Stimulated activated CD4-positive, alpha-beta T cell treated with anti-CD3 and anti-CD28 coated beads, Interleukin-1b, Interleukin-23, amount 100 ng/mL, for 1 hour (primary cell): ENCODE measurements at places on chromosomes 3 and 15.

GRCh38 chr3:37075955-37076354 lies 82.6 kb downstream of the MLH1 start:
- DNase-seq, result no peak

GRCh38 chr15:55834331-55834730 lies 91.4 kb upstream of the PRTG start:
- no peak for DNase-seq

DNA sequence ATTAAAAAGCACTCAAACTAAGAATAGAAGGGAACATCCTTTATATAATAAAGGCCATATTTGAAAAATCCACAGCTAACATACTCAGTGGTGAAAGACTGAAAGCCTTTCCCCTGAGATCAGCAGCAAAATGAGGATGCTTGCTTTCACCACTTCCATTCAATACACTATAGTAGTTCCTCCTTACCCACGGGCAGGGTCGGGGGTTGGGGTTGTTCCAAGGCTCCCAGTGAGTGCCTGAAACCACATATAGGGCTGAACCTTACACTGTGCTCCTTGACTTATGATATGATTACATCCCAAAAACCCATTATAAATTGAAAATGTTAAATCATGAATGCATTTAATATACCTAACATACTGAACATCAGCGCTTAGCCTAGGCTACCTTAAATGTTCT lies 37.7 kb downstream of the ALDH1L1 start:
- DNase-seq, result no peak

DNA sequence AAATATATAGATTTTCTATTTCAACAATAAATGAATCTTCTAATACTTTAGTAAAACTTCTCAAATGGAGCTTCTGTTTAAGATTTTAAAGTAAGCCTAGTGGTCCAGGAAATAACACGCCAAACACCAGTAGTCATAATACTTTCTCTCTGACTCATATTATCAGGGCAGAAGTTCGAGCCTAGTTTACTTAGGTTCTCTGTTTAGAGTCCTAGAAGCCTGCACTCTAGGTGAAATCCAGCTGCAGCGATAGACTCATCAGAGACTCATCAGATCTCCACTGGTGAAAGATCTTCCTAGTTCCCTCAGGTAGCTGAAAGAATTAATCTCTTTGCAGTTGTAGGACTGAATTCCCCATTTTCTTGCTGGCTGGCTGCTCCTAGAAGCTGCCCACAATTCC lies 552.5 kb upstream of the ROBO2 start:
- DNase-seq, result no peak

DNA sequence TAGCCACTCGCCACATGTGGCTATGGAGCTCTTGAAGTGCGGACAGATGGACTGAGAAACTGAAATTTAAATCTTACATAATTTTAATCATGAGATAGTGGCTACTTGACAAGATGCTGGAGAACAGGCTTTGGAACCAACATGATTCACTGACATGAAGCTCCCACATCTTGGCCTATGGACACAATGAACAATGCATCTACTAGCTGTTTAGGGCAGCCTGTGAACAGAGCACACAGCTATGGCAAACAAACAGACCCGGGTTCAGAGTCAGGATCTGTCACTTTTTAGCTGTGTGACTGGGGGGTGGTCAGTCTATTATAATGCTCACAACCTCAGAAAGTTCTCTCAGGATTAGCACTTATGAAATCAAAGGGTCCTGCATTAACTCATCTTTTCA lies 616.6 kb downstream of the MAGI1 start:
- DNase-seq, result no peak

GRCh38 chr3:187051724-187052366 lies 87.5 kb downstream of the RPL39L start:
- no peak for DNase-seq

DNA sequence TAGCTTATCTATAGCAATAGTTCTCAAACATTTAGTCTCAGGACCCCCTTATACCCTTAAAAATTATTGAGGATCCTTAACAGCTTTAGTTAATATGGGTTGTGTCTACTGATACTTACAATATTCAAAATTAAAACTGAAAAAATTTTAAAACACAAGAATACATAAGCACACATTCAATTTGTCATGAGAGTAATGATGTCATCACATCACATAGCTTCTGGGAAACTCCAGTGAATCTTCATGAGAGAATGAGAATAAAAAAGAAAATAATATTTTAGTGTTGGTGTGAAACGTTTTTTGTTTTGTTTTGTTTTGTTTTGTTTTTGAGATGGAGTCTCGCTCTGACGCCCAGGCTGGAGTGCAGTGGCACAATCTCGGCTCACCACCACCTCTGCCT lies 25.2 kb upstream of the ACP3 start:
- no peak for DNase-seq

DNA sequence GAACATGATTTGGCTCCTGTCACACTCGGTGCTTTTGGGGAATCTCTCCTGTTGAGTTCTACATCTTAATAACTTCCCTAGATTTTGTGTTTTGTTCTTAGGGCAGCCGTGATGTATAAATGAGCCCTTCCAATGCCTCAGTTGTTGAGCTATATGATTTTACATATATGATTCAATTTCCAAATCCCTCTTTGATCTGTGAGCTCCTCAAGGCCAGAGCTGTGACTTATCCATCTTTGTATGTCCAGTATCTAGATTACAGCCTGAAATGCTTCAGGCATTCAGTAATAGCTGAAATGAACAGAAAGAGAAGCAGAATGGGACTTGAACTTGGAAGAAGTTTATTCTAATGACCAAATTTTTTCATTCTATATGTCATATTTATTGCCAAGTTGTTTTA lies 26.6 kb downstream of the CGGBP1 start:
- DNase-seq, result no peak

DNA sequence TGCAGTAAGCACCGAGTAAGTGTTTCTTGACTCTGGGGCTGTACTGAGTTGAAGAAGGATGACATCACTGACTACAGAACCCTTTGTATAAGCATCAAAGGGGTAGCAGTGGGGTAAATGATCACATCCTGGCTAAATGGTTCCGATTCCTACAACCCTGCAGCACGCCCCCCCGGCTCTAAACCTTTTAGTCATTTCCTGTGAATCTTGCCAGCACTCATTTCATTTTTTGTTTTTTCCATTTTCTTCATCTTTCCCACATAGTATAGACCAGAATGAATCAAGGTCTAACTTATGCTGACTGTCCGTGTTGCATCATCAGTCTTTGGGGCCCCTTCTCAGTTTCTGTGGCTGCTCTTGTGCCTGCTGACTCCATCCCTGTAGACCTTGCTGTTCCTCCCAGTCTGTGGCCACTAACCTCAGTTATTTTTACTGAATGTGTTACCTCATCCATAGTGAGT lies 383.1 kb upstream of the TPRG1 start:
- DNase-seq, result no peak

DNA sequence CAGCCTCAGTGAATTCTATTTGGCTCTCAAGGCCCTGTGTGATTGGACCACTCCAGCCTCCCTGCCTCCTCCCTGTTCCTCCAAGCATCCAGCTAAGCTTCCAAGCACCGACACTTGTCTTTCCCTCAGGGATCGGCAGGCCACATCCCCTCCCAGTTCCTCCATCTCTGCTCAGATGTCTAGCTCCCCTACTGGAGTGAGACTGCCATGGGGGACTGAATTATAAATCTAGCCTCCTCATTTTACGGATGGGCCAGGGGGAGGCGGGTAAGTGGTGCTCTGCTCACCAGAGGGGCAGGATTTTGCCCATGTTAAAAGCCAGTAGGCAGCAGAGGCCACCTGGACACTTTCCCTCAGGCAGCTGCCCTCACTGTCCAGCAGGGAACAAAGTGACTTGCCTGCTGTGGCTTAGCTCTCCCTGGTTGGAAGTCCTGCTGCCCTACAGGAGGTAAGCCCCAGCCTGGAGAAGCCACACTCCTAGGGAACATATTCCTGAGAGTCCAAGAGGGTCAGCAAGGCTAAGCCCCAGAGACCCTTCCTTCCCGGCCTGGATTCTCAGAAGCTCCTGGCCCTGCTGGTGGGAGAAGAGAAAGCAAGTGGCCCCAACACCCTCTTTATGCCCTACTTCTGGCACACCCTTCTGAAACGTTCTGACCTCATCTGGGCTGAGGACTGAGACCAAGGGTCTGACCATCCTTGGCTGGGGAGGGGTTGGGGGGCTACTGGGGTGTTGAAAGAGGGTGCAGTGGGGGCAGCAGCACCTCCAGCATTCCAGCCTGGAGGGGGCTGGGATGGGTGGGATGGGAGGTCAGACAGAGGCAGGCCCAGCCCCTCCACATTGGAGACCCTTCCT lies 9.1 kb upstream of the HHATL start:
- no peak for DNase-seq
